ENCODE measurements at places on chromosomes 11 and 22.
A peak's percentile ranks its signal among the peaks of the same experiment; 100 is the strongest.

DNA sequence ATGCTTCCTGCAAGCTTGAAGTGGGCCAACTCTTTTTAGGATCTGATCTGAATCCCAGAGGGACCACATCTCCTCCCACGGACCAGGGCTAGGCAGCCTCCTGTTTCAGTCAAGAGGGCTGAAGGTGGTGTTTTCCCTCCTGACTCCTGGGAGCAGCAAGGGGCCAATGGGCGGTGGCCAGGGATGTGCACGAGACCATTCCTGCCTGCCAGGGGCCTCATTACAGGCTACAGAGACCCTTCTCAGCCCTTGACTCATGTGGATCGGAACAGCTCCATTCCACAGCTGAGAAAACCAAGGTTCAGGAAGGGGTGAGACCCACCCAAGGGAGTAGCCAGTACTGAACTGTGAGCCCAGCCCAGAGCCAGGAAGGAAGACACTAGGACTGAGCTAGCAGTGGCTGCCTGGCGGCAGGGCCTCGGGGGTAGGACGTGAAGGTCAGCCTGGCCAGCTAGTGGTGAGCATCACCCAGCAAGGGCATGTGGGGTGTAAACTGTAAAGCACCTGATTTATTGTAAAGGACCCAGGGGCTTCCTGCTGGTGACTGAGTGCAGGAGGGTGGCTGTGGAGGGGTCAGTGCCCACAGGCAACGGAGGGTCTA is 3.4 kb upstream of the P2RY6 start:
- DNase-seq = no peak

- no peak for DNase-seq
These were observed 29.1 kb downstream of the NFRKB start for GRCh38 chr11:129866311-129866710.

DNA sequence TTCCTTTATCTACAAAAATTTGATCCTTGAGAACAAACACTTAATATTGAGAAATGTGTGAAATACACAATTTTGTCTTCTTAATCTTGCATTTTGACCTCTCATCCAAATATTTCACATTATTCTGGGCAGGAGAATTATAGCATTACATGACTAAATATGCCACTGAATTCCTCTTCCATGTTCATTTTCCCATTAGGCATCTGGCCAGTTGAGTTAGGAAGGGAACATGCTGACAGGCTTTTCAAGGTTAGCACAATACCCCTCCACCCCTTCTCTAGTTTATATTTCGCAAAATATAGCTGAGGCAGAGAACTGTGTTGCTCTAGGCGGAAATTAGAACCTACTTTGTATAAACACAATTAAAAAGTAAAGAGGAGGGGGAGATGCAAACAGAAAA is 271.7 kb upstream of the ZC3H12C start:
- DNase-seq = no peak

GRCh38 chr11:72688486-72688885 is 14.3 kb upstream of the PDE2A start:
- no peak for DNase-seq

DNA sequence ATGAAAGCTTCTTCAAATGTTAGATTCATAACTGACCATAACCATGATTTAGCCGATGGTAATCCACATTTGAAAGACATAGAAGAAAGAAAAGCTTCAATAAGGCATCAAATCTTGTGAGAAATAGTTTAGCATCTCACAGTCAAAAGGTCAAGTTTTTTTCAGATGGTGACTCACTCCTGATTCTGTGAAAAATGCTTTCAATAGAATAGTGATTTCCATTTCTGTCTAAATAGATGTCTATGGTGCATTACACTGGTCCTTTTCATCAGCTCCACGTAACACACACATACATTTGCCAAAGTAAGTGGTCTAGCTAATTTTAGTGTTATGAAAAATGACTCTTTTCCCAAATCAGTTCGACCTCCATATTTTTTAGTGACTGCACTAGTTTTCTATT is 139.2 kb downstream of the LRRC4C start:
- no peak for DNase-seq

- no peak for DNase-seq
These were observed 117.6 kb downstream of the C11orf58 start for GRCh38 chr11:16856022-16856471.

DNA sequence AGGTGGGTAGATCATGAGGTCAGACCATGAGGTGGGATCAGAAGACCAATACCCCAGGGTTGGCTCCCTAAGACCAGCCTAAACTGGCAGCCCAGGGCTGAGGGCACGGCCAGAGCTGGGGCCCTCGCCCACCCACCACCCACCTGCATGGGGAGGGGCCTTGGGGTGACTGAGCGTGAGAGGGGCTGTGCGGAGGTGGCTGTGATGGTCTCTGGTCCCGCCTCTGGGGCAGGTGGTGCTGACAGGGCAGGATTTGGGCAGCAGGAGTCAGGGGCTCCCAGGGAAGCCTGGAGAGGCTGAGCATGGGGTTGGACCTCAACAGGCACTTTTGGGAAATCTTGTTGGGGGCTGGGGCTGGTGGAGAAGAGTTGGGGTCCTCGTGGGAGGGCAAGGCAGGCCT is 39.8 kb upstream of the MUC5AC start:
- no peak for DNase-seq

DNA sequence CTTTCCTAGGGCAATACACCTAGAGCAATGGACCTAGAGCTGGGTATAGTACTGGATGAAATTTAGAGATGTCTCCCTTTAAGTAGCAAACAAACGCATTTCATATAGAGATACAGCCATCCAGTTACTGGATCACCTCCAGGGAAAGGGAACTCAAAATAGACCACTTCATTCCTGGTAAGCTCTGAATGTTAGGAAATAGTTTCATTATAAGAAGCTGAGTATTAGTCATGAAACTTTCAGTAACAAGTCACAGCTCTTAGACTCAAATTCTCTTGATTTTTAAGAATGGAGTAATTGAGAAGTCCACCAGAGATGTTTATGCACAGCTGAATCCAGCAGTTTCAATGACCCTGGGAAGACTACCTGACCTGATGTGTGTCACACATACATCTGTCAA is 221.9 kb downstream of the FAM76B start:
- DNase-seq = no peak

- no peak for DNase-seq
These were observed 154.2 kb downstream of the LDLRAD3 start for GRCh38 chr11:36098087-36098486.

- DNase-seq = no peak
These were observed 1233.0 kb downstream of the JRKL start for GRCh38 chr11:97622795-97623194.

DNA sequence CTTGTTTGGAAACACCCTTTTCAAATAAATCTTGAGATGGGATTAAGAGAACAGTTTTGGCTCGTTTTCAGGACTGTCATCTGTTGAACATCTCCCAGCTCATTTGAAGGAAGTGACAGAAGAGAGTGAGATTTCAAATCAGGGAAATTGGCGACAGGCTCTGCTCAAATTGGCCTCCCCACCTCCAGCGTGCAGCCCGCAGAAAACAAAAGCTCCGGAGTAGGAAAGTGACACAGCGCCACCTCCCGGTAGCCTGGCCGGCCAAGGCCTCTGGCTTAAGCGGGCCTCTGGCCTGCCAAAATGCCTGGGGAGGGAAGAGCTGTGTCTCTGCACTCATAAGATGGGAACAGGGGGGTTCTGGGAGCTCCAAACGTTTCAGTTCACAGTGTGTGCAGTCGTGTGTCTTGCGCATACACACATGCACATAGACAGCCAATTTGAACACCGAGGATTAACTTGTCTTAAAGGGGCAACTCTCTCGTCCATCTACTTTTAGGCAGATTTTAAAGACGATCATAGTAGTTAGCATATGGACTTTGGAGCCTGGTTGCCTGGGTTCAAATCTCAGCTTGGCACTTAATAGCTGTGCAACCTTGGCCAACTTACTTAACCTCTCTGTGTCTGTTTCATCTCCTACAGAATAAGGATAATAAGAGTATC is 132.7 kb upstream of the RCN1 start:
- DNase-seq = peak; percentile 61

- DNase-seq = no peak
These were observed 52.6 kb upstream of the ADA2 start for GRCh38 chr22:17271711-17272451.

DNA sequence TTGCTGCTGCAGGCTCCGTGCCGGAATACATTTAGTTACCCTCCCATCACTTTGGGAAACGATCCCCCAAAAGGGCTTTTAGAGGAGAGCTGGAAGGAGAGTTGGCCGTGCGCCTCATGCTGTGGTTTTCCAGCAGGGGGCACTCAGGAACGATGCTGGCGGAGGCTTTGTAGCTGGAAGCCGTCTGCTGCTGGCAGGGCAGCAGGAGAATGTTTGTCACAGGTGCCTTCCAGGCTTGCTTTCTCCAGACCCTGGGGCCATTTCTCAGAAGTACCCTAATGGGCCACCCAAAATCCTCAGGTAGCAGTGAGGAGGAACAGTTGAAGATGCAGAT is 30.0 kb upstream of the CABP7 start:
- peak; percentile 39 for DNase-seq

GRCh38 chr11:120611581-120611980 is 100.0 kb downstream of the GRIK4 start:
- no peak for DNase-seq

GRCh38 chr22:36239150-36239400 is 252 bp downstream of the APOL2 start:
- DNase-seq = no peak

- no peak for DNase-seq
These were observed 5.7 kb downstream of the LTBP3 start for GRCh38 chr11:65552388-65552951.

GRCh38 chr11:10824888-10825287 is 16.2 kb upstream of the EIF4G2 start:
- no peak for DNase-seq
